ENCODE measurements at places on chromosomes 4 and X. TPM values are rescaled to one million over a fixed set of nuclear protein-coding genes. Genes with fewer than 3 reads are reported as not detected.

DNA sequence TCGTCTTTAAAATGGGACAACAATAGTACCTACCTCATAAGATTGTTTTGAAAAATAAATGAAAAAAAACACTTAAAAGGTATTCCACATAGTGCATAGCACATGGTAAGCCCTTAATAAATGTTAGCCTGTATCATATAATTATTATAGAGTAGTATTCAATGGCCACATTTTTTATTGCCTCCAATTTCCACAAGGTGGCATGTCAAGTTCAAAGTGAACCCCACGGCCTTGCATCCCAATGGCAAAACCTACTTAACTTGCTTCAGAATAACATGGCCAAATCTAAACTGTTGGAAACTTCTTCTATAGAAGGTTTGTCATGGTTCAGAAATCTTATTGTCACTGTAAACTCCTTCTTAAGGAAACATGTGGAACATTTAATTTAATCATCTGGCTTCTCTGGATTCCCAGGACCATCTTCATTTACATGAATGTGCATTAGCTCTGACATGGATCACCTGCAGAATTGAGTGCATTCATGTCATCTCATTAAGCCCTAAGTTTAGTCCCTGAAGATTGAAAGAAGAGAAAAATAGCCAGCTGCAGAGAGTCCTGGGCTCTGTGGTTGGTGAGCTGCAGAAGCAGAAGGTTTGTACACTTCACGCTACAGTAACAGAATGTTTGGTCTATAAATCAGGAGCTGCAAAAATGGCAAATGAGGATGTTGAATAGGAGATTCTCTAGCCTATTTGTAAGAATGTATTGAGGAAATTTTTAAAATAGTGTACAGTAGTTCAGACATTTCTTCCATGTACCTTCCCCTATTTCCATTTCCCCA lies 61.0 kb downstream of the ANXA3 start:
- DNase-seq: peak; percentile 78

DNA sequence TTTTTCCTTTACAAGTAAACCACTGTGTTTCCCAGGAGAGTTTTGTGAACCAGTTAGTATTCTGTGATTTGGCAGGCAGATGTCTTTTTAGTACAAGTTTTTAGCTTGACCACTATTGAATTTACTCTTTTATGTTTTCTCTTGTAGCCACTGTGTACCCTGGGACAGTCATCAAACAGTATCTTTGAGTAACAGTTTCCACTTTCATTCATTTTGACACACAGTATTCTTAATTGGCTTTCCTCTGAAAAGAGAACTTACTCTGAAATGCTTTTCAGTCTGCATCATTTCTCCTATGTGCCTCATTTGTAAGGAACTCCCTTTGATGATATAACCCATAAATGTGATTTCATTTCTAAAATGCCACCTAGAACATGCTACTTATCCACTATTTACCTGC lies 476.5 kb downstream of the PDGFC start:
- DNase-seq: peak; percentile 59

GRCh38 chrX:129965166-129965565 lies 17.3 kb upstream of the BCORL1 start:
- no peak for DNase-seq

Gene TRIM61
- 2.5 TPM for polyA plus RNA-seq

GRCh38 chrX:12447448-12448064 lies 309.3 kb downstream of the FRMPD4 start:
- DNase-seq: peak; percentile 90

GRCh38 chrX:154310616-154311536 lies 15.3 kb downstream of the TKTL1 start:
- DNase-seq: peak; percentile 10

GRCh38 chr4:186192066-186192612 lies 772 bp downstream of the CYP4V2 start:
- peak; percentile 56 for DNase-seq

DNA sequence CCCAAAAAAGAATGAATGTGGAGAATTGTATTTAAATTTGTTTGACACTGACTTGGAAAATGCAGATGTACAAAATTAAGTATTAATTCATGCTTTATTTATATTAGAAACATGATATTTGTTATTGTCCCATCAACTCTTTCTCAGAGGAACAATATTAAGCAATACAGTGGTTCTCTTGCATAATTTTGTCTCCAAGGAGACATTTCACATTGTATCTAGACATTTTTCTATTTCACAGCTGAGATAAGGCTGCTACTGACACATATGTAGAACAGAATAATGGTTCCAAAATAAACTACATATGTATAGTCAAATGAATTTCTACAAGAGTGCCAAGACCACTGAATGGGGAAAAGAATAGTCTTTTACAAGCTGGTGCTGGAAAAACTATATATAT lies 427.9 kb upstream of the SPANXN1 start:
- no peak for DNase-seq

Gene TEC
- polyA plus RNA-seq: 0.99 TPM

Gene ELMOD2
- polyA plus RNA-seq: 20.4 TPM

GRCh38 chrX:7156879-7157278 lies 8.9 kb upstream of the PUDP start:
- DNase-seq: no peak

DNA sequence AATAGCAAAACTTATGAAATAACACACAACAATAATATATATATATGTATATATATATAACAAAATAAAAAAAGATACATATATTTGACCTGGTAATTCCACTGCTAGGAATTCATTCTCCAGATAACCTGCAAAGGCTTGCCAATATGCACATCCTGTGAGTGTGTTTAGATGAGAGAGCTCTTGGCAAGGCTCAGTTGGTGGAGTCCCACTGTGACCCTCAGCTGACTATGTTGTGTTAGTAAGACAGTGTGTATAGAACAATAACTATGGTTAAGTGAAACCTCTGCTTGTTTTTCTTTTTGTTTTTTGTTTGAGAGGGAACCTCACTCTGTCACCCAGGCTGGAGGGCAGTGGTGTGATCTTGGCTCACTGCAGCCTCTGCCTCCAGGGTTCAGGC lies 39.5 kb upstream of the RBMX start:
- DNase-seq: no peak

DNA sequence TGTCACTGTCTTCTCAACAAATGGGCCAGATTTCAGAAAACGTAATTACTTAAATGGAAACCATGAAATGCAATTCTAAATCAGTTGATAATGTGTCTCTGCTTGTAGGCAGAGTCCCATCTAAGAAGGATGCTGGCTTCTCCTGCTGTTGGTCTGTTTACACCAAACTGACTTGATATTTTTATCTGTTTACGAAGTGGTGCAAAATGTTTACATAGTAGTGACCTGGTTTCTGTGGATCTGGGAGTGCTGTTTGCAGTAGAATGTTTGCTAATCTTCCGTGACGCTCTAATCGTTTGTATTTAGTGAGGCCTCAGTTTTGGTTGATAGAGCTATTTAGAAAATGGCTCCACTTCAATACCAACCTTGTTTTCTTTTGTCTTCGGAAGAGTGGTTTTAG lies 213.5 kb downstream of the VEGFC start:
- DNase-seq: no peak

Gene PPP1R2C
- polyA plus RNA-seq: not detected
